SW 1271 (cell line): ENCODE measurements at places on chromosomes 11 and 22.

- DNase-seq = no peak
Measured at GRCh38 chr11:28482666-28483065, 374.5 kb downstream of the METTL15 start.

- no peak for DNase-seq
Measured at GRCh38 chr11:113681282-113681681, 24.8 kb downstream of the TMPRSS5 start.

GRCh38 chr11:19869466-19869865 lies 156.8 kb downstream of the NAV2 start:
- DNase-seq = no peak

- DNase-seq = no peak
Measured at GRCh38 chr11:73974604-73975478, 7.8 kb downstream of the UCP2 start.

DNA sequence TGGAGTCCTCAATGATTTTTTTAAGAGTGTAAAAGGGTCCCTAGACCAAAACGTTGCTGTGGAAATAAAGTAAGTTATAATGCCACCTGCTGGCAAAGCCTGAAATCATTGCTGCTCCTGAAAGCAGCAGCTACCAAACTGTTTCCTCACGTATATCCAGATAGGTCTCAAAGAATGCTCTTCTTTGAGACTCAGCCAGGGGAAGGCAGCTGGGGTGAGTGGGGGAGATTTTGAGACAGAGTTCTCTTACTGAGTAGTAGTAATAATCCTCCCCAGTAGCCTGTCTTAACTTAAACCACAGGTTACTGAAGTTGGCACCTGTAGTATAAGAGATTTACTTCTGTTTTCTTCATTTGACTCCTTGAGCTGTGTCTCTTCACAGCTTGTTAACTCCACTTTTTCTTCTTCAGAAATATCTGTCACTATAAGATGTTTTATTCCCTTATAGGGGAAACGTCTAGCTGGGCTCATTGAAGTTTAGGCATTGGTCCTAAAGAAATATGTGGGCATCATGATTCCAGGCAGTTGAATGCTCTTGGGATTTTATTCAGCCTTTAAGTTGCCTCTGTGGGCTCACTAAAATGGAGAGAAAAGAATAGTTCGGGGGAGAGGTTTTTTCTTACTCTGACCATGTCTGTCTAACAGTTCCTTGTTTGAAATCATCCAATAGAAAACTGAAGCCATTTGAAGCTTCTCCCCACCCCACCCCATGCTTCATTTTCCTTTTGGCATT lies 77.9 kb downstream of the BTBD10 start:
- DNase-seq = no peak

DNA sequence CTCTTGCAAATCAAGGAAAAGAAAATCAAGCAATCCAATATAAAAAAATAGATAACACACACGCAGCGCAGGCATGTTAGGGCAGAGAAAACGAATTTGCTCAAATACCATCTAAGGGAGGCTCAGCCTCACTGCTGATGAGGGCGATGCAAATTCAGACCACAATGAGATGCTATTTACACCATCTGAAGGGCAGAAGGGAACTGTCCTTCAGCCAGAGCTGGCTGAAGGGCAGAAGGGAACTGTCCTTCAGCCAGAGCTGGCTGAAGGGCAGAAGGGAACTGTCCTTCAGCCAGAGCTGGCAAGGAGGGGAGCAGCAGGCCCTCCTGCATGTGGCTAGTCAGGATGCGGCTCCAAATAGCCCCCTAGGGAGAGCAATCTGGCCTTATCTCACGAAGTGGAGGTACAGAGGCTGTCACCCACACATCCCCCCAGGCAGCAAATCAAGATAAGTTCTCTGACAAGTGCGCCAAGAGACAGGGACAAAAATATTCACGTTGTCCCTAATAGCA lies 7.6 kb upstream of the SLC39A13 start:
- DNase-seq = no peak

DNA sequence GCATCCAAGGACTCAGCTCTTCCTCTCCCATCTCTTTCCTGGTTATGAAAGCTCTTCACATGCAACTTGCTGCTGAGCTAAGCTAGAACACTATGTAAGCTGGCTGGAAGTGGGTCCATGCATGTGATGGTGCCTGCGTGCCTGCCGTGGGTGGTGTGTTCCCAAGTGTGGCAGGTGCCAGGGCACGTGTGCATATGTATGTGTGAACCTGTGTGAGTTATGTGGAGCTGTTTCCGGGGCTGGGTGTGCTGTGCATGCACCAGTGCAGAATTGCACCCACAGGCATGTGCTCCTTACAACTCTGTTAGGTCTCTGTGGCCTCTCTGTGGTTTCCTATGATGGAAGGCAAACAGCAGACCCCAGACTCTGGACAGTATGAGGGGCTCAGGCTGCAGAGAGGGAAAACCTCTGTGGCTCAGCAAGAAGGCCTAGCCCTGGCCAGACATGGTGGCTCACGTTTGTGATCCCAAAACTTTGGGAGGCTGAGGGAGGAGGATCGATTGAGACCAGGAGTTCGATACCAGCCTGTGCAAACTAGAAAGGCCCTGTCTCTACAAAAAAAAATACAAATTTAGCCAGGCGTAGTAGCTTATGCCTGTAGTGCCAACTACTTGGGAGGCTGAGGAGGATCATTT lies 4.1 kb upstream of the P2RY6 start:
- DNase-seq = no peak

DNA sequence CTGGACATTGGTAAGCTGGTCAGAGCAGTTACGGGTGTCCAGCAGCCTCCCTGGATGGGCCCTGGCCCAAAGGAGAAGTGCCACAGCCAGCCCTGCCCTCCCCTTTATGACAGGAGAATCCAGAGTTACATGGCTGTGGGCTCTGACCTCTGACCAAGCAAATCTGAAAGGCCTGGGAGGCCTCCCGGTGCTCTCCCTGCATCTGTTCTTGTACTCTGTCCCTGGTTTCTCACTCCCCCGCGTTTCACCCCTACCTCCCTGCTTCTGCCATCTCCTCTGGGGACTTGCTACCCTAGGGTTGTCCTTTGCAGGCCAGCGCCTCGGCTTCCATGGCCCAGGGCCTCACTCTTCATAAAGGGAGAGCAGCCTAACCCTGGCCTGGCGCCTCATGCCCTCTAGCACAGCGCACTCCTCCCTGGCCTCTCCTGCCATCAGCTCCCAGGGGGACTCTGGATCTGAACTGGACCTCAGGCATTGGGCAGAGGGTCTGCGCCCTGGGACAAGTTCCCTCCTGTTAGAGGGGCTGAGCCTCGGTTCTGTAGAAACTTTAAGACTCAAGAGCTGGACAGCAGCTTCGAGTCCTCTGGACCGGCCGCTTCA lies 10.7 kb downstream of the PICK1 start:
- no peak for DNase-seq

GRCh38 chr11:78031629-78032028 lies 8.6 kb upstream of the KCTD14 start:
- DNase-seq = no peak

- no peak for DNase-seq
Measured at GRCh38 chr11:28144808-28145207, 36.6 kb downstream of the METTL15 start.

DNA sequence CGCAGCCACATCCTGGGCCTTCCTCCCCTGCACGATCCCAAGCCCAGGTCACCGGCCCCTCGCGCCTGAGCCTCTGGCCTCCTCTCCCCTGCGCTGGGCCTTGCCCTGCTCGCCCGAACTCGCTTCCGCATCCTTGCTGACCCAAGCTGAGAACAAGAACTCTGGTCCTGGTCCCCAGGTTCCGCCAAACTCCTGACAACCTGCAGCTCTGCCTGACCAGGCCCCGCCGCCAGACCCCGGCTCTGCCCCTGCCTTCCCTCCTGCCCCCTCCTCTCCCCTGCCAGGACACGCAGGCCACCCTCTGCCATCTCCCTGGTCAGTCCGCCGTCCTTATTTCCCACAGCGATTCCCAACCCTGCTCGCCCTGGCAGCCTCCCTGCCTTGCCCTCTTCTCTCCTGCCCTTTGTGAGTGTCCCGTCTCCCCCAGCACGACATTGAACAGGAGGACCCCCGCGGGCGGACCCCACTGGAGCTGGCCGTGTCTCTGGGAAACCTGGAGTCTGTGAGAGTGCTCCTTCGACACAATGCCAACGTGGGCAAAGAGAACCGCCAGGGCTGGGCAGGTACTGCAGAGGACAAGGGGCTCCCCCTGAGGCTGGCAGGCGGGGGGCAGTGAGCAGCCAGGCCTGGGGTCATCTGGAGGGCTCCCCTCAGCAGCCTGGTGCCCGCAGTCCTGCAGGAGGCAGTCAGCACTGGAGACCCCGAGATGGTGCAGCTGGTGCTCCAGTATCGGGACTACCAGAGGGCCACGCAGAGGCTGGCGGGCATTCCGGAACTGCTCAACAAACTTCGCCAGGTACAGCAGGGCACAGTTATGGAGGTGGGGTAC lies 762 bp downstream of the ANKRD13D start:
- DNase-seq = peak; percentile 56

- no peak for DNase-seq
Measured at GRCh38 chr22:48644997-48645396, 1182.7 kb downstream of the BRD1 start.

DNA sequence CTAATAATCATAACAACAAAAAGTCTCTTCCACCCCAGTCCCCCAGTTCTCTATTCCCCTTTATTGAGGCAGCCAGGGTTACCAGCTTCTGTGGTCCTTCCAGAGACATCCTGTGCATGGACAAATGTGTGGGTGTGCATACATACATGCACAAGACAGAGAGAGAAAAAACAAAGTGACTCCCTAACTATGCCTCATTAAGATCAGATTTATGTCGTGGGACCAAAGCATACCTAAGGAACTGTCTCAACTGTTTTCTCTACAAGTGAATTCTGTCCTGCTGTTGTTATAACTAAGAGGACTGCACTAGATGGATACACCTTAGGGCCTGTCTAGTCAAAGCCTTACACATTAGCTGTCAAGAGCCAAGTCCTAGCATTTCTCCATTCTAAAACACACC lies 106.7 kb downstream of the MRTFA start:
- DNase-seq = no peak

DNA sequence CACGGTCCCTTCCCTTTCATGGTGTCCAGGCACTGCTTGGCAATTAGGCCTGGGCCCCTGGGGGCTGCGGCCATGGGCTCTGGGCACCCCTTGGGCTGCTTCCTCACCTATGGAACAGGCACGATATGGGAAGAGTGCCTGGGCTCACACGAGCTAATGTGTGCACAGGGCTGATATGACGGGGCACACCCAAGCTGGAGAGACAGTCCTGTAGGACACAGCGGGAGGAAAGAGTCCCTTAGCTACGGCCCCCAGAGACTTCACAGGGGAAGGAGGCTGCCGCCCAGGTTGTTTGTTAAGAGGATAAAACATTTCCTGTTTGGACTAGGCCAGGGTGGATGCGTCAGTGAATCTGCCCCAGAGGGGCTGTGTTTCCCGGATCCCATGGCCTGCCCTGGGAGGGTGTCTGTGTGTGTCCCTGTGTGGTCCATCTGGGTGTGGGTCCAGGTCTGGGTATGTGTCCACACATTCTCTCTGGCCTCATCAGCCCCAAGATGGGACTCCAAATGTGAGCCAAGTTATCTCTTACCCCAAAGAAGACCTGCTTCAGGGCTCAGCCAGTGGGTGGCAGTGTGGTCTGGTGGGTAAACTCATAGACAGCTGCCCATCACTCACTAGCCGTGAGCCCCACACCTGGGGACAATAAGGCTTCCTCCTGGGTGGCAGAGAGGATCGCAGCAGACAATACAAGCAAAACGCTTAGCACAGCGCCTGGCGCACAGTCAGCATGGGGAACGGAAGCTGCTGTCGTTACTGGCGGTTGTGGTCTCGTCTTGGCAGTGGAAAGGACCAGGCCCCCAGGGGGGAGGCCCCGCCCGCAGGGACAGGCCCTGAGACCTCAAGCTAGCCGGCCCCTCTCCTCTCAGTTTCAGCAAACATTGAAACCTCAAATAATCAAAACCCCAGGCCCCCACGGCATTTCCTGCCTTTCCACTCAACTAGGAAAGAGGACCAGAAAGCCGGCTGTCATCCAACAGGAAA lies 3.2 kb upstream of the EMID1 start:
- no peak for DNase-seq

- peak; percentile 38 for DNase-seq
Measured at GRCh38 chr22:49632199-49633009, 195.3 kb downstream of the BRD1 start.

GRCh38 chr22:17132112-17132511 lies 11.0 kb upstream of the TMEM121B start:
- DNase-seq = no peak

DNA sequence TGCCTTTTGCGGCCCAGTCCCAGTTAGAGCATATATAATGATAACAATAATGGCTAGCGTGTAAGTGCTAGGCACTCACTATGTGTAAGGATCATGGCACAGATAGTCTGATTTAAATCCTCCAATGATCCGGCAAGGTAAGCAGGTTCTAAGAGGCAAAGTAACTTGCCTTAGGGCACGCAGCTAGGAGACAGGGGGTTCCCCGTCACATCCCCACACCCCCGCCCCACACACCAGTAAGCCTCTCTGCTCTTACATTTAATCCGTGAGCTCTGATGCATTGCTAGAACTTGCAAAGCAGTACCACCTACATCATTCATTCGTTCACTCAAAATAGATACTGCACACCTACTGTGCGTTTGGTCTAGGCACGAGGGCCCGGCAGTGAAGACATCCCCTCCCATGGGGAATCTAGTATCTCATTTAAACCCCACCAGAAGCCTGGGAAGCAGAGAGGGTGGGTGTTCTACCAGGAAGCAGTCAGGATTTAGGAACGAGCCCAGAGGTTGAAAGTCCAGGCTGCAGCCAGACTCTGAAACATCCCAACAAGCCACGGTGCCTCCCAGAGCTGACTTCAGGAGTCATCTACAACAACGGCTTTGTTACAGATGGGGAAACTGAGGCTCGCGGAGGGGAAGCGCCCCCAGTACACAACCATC lies 20.6 kb downstream of the TMPRSS6 start:
- DNase-seq = no peak

DNA sequence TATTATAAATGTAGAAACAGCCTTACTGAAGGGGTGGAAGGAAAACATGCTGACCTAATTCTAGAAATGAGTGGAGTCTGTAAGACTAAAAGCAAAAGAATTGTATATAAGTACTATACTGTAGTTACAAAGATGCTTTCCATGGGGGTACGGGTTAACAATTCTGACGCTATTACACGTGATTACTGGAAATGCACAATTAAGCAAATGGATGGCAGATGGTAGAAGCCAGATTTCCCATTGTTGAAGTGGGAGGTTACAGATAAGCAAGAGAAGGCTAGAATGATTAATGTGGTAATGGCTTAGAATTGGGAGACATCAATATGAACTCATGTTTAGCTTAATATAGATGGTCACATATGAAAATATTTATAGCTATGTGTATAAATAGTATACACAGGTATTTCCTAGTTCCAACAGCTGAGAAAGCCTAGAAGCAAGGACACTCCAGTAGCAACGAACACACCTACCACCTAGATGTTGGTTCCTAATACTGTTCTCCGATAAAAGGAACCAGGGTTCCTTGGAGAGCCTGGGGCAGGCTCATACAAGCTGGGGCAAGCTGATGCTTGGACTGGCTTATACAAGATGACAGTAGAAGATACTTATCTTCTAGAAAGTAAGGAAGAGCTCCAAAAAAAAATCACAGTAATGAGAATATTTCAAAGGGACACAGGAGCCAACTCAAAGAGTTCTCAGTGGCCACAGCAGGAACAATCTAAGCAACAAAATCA lies 13.5 kb downstream of the SMC1B start:
- DNase-seq = no peak

- no peak for DNase-seq
Measured at GRCh38 chr11:76664578-76665061, 5.9 kb downstream of the LRRC32 start.
